Epithelial cell of proximal tubule (primary cell): ENCODE measurements at places on chromosomes 11 and 22.

DNA sequence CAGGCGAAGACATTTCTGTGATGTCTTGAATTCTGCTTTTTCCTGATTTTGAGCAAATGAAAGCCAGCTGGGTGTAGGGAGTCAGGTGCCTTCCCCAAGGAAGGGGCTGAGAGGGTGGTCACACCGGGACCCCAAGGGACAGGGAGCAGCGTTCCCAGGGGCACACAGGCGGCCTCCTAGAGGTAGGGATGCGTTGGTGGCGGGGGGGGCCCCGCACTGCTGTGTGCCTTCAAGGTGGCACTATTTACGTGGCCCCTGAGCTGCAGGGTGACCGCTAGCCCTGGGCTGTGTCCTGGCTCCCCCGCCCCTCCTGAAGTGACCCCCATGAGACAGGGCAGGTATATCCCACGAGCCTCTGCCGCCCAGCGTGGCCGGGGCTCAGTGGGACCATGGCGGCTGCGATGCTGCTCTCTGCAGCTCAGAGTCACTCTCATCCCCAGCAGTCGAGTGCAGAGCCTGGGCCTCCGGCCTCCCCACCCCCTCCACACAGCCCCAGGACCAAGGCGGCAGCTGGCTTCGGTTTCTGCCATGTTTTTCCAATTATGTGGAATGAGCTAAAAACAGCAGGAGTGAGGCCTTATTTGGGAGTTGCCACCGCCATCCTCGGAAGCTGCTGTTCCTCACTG is 60.9 kb downstream of the LRP5 start:
- no peak for DNase-seq

- DNase-seq, result no peak
These were observed 3.9 kb downstream of the CDC45 start for GRCh38 chr22:19483481-19484244.

GRCh38 chr11:12094872-12095800 is 15.3 kb upstream of the MICAL2 start:
- no peak for DNase-seq

GRCh38 chr11:24348908-24349307 is 147.9 kb upstream of the LUZP2 start:
- no peak for DNase-seq

DNA sequence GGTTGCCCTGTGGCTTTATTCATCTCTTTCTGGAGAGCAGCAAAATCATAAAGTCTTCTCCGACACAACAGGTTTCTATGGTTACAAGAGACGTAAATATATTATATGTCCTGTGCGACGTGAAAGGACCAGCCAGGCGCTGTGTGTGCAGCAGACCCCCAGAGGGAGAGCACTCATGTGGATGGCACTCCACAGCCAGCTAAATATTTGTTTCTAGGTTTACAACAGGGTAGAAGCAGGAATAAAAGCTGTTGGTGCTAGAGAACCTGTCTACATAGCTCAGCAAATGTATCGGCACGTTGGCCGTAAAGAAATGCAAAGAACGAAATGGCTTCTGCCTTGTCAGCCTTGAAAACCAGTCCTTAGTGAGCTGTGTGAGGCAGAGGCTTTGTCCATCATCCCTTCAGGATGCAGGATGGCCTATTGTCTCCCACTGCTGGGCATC is 133.8 kb upstream of the PITPNB start:
- DNase-seq, result no peak

- no peak for DNase-seq
These were observed 859 bp upstream of the BIRC3 start for GRCh38 chr11:102316346-102316904.

DNA sequence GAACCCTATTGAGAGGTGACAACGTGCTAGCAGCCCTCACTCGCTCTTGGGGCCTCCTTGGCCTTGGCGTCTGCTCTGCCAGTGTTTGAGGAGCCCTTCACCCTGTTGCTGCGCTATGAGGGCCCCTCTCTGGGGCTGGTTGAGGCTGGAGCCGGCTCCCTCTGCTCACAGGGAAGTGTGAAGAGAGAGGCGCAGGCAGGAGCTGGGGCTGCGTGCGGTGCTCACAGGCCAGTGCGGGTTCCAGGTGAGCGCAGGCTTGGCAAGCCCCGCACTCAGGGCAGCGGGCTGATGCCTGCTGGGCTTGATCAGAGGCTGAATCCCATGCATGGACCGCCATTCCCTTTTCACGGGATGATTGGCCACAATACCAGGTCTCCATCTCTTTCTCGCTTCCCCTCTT is 90.7 kb downstream of the DLG2 start:
- no peak for DNase-seq

DNA sequence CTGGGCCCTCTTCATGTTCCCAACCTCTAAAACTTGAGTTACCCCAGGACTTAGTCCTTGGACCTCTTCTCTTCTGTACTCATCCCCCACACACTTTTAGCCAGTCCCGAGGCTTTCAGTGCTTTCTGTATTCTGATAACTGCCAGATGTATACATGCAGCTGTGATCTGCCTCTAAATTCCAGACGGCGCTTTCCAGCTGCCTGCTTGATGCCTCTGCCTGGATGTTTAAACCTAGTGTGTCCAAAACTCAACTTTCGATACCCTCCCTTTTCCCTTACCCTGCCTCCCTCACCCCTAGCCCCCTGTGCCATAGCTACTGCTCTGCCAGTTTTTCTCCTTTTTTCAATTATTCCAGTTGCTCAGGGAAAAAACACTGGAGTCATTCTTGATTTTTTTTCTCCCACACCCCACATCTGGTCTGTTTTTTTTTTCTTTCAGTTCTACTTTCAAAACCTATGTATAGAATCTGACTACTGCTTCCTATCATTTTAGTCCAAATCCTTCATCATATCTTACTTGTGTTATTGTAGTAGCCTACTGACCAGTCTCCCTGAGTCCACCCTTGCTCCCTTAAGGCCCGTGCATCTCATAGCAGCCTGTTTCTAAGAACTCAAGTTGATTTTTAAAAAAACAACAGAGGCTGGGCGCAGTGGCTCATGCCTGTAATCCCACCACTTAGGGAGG is 32.9 kb upstream of the TECTA start:
- no peak for DNase-seq

DNA sequence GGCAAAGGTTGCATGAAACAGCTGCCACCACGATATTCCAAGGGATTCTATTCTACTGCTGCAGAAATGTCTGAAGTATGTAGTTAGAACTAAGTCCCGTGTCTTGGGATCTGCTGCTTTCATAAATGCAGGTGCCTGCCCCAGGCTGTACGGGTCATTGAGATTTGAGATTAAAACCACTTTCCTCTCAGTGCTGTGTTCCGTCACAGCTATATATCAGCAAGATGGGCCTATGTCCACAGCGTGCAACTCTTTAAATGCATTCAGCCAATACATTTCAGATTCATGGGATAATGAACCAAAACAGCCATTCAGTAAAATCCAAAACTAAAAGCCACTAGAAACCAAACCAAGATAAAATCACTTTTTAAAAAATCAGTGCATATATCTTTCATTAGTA is 107.3 kb upstream of the LUZP2 start:
- DNase-seq, result no peak

DNA sequence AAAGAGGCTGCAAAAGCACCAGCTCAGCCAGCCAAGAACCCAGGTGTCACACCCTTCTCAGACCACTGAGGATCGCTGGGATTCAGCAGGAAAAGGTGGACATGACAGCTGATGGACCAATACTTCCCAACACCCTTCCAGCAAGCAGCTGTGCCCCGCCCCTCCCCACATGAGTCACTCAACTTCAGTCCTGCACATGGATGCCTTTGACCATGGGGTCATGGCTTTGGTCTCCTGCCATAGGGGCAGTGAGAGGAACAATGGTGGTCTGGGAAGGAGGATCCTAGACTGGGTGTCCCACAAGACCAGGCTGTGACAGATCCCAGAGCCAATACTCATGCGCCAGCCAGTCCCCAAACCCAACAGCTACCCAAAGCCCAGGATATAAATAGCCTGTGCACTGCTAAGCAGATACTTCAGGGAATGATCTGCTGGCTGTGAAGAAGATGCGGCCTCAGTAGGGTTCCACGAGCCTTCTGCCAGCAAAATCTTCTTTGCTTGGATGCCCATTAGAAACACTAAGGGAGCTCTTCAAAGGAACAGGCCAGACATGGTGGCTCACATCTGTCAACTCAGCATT is 5.5 kb upstream of the RGL4 start:
- no peak for DNase-seq

DNA sequence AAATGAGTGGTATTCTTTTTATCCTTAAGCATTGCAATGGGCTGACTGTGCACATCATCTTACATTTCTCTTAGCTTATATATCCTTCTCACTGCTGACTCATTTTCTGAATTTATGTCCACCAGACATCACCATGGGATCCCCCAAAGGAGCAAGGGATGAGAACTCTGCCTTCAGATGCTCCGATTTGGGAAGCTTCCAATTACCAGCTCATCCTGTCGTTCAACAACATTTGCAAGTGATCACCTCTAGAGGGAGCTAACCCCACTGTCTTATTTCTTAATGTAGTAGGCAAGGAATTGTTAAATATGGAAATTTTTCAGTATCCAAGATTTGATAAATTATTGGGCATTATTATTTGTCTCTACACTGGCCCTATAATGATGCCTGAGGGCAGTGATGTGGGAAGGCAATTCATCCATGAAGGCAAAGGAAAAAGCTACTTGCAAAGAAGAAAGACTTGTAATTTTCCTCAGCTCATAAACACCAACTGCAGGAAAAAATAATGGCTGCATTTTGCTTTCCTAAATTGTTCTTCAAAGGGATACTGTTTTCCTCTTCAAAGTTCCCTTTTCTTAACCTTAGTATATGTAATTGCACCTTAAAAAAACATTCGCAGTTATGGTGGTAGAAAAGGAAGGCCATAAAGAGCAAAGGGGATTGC is 102.4 kb upstream of the FSHB start:
- no peak for DNase-seq

DNA sequence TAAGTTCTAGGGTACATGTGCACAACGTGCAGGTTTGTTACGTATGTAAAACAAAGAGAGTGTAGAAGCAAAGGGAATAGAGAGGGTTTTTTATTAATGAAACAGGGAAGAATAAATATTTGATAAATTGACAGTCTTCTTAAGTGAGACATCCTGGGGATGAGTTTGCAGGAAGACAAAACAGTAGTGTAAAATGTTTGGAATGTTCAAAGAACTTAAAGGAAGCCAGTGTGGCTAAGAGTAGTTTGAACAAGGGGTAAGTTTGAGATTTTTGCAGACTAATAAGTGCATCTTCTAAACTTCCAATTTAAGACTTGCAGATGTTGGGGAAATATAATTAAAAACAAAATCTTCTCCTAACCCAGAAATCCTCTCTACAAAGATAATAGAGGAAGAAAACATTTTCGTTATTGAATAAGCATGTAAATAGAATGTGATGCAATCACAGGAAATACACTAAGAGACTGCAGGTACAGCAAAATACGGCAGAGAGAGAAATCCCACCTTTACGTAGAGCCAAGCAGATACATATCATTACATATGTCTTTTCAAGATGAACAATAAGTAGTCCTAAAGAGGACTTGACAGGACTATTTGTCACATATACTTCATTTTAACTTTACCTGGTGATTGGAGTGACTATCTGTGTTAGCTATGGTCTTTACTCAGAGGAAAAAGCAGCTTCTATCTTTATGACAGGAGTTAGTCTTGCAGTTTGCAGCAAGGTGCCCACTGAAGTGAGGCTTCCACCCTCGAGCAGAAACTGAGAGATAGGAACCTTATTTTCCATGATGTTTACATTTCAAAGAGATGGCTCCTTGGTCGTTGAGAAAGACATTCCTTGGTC is 402.1 kb downstream of the CNTN5 start:
- DNase-seq, result no peak

GRCh38 chr11:115054570-115055538 is 376.5 kb downstream of the NXPE2 start:
- DNase-seq, result no peak

- DNase-seq, result no peak
These were observed 63.2 kb downstream of the GRIA4 start for GRCh38 chr11:105673089-105673488.

DNA sequence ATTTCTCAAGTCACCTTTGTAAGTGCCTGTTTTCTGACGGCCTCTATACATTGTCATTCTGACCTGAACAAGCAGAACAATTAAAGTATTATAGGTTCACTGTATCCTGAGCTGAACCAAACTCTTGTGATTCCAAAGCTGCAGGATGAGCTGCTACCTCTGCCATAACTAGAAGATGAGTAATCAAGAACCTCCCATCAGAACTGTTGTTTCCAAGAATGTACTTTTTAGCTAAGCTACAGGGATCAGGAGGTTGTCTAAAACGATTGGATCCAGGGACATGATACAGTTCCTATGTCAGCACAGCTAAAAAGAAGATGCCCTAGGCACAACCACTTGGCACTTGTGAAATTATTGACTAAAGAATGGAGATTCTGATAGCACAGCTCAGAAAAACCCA is 288.4 kb upstream of the CCDC90B start:
- no peak for DNase-seq
